ENCODE measurements at places on chromosomes 12 and 14. TPM values are rescaled to one million over a fixed set of nuclear protein-coding genes. Genes with fewer than 3 reads are reported as not detected.

DNA sequence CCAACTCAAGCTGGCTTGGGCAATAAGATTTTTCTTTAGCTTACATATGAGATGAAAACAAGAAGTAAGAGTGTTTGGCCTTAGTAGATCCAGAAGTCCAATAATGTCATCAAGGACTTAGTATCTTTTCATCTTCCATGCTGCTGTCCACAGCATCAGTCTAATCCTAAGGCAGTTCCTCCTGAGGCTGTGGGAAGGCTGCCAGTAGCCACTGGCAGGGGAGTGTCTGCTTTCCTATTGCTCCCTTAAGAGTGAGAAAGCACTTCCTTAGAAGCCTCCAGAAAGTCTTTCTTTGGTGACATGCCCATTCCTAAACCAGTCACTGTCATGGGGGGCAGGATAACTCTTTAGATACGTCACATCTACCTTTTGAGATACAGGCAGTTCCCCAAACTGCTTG lies 317.7 kb downstream of the BMP4 start:
- DNase-seq = no peak

Gene DBX2
- total RNA-seq = not detected

- DNase-seq = no peak
Observed at GRCh38 chr14:58501214-58501816, 73.8 kb downstream of the KIAA0586 start.

- DNase-seq = no peak
Observed at GRCh38 chr12:124915239-124916236, 1.1 kb upstream of the UBC start.

GRCh38 chr14:99947695-99948094 lies 117.5 kb upstream of the EVL start:
- no peak for DNase-seq

GRCh38 chr12:67430708-67431335 lies 161.7 kb downstream of the CAND1 start:
- DNase-seq = peak; percentile 77

DNA sequence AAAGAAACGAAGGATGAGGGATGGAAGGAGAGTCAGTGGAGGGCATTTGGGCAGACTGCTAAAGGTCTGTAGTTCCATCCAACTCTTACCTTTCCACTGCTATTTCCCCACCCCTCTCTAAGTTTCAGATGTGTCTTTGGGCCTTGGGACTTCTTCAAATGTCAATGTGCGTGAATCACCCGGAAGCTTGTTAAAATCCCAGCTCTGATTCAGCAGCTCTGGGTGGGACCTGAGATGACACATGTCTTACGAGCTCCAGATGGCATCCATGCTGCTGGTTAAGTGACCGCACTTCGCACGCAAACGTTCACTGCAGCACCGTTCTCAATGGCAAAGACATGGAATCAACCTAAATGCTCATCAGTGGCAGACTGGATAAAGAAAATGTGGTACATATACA lies 309.9 kb downstream of the VRK1 start:
- DNase-seq = no peak

DNA sequence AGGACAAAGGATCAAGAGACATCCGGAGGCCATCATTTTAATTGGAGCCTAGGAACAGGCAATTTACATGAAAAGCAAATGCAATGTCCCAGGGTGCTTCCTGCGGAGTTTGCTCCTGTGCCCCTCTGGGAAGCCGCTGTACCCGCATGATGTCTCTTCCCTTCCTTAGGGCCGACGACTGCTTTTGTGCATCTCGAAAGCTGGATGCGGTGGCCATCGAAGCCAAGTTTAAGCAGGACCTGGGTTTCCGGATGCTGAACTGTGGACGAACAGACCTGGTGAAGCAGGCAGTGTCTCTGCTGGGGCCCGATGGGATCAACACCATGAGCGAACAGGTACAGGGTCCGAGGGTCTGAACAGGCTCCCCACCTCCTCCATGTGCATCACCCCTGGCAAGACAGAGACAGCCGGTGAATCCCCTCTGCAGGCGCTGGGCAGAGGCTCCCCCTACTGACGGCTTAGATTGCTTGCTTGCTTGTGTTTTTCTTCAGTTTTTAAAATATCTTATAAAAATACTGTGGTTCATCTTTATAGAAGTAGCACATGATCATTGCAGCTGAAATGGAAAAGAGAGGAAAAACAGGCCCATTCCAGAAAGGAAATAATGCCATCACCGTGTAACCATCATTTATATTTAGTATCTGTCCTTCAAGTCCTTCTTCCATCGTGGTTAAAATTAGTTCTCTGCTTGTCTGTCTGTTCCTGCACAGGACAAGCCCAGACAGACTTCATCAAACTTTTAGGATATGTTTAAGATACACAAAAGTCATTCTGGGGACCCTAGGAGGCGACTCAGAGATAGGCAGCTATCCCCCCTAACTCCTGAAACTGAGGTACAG lies 75.4 kb upstream of the PWP1 start:
- DNase-seq = peak; percentile 21

DNA sequence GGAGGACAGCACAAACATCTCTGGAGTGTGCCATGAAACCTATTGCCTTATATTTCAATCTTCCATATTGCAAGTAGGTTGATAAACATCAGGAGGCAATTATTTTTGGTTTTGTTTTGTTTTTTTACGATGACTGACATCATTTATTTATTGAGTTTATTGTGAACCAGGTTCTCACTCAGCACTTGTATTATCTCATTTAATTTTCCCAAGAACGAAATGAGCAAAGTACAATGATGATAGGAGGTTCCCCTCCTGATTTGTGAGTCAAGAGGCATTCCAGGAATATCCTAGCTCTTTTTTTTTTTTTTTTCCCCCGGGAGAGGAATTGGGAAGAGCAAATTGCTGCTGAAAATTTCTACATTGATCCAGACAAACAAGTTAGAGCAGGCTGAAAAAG lies 4.7 kb downstream of the SOCS2 start:
- DNase-seq = no peak

Gene INHBC
- not detected for total RNA-seq

- DNase-seq = no peak
Observed at GRCh38 chr14:45610318-45610717, 357.3 kb upstream of the MIS18BP1 start.

Gene C3AR1
- total RNA-seq = 4.2 TPM

Gene C14orf132
- total RNA-seq = 1.1 TPM

- no peak for DNase-seq
Observed at GRCh38 chr12:42741091-42741490, 151.5 kb upstream of the PRICKLE1 start.

DNA sequence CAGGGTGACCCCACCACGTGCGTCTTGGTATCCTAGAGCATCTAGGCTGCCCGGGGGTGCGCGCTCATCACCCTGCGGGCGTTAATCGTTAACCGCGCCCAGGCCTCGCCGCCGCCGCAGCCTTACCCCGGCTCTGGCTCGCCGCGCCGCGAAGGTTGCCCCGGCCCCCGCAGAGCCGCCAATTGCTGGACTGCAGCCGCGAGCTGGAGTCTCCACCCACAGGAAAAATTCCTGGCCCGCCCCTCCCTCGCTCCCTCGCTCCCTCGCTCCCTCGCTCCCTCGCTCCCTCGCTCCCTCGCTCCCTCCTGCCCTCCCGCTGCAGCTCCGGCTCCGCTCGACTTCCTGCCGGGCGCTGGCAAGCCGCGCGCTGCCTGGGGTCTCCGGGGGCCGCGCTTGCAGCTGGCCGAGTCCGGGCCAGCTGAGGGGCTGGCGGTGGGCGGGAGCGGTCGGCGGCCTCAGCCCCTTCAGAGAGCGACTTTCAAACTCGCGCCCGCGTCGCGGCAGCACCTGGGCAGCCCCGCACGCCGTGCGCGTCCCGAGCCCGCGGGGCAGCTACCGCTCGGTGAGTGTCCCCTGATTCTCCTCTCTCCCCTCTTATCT lies at the start of gene PLEKHG3:
TSS of gene PLEKHG3 (plus strand) at position 282 of the 600 bp plus-strand sequence. CDS start 23,208 bp downstream, outside the sequence.
- peak; percentile 80 for DNase-seq

- peak; percentile 41 for DNase-seq
Observed at GRCh38 chr14:90274808-90275457, 18.6 kb downstream of the PSMC1 start.

GRCh38 chr14:30907659-30908057 lies 33.3 kb downstream of the COCH start:
- no peak for DNase-seq

Gene SRRM4
- total RNA-seq = 0.28 TPM

Gene AKAP3
- 6.1 TPM for total RNA-seq

Gene ADAMTS20
- not detected for total RNA-seq

GRCh38 chr12:114397978-114398881 lies 7.7 kb downstream of the TBX5 start:
- DNase-seq = no peak

GRCh38 chr12:46407361-46407760 lies 34.8 kb upstream of the SLC38A2 start:
- DNase-seq = no peak

- DNase-seq = peak; percentile 74
Observed at GRCh38 chr12:55927588-55928502, at the start of gene PYM1. Gene PYM1 (minus strand): TSS chr12:55927894. CDS start chr12:55927761, 133 bp downstream.

DNA sequence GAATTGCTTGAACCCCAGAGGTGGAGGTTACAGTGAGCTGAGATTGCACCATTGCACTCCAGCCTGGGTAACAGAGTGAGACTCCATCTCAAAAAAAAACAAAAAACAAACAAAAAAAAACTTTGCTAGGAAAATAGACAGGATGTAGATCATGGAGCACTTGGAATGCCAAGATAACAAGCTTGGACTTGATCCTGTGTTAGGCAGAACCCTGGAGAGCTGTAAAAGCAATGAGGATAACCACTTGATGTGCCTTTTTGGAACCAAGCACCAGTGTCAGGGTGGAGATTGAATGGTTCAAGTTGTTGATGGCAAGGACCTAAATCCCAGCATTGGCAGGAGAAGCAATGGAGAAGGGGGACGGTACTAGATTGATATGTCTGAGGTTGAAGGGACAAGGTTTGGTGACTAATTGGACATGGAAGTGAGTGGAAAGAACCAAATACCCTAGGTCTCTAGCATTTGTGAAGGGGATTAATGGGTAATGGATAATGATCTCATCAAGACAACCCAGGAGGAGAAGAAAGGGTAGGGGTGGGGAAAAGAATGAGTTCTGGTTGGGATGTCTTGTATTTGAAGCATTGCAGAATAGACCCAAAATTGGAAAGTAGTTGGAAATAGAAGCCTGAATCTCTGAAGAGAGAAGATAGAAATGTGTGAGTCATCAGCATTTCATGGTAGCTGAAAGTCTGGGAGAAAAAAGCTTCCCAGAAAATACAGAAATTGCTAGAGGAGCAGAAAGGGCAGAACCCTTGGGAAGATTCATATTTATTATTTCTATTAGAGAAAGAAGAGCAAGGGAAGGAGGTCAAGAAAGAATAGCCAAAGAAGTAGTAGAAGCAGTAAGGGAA lies 176.7 kb downstream of the NUAK1 start:
- no peak for DNase-seq

DNA sequence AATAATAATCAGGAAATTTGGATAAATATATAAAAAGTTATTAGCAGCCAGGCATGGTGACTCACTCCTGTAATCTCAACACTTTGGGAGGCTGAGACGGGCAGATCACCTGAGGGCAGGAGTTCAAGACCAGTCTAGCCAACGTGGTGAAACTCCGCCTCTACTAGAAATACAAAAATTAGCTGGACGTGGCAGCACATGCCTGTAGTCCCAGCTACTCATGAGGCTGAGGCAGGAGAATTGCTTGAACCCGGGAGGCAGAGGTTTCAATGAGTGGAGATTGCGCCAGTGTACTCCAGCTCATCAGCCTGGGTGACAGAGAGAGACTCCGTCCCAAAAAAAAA lies 64.5 kb downstream of the SYT1 start:
- no peak for DNase-seq

DNA sequence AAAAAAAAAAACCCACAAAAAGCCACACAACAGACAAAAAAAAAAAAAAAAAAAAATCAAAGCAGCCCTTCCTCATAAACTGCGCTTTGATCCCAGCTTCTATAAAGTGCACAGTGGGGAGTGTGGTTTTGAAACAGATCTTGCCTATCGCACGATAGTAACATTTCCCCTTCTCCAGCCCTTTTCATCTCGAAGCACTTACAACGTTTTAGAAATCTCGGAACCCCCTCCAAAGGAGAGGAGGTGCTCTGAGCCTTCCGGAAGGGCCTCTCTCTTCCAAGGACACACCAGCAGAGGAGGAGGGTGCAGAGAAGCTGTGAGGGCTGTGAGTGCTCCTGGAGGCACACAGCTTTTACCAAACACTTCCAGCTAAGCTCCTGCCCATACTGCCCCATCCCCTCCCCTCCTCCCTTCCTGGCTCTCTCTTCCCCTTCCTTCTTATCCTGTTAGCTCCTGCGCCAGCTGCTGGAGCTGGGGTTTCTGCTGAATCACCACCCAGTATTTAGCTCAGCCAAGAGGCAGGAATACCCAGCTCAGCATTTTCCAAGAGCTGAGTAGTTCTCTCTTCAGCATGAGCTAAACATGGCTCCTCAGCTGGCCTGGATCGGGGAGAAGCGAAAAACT lies 28.4 kb downstream of the SLC7A8 start:
- DNase-seq = peak; percentile 80

DNA sequence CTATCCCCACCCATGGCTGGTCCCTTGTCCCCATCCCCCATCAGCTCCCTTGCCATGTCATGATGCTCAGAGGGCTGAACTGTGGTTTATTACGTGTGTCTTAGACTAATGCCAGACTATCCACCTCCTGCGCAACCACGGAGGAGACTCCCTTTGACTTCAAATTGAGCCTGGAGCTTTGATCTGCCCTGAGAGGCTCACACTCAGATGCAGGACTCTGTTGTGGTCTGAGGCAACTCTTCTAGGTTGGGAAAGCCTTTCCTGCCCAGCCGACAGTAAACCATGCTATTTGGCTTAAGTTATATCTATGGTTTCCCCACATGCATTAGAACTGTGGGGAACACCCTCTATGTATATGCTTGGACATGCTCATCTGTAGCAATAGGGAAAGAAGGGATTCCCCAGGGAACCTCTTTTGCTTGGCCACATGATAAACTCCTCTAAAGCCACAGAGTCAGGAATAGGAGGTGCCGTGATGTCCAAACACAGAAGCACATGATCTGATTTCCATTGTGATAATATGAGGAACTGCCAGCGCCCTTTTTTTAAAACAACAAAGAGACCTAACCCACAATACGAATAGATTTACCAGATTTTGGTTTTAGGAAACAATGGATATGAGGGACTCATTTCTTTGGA lies 11.1 kb upstream of the LGALS3 start:
- DNase-seq = peak; percentile 61

DNA sequence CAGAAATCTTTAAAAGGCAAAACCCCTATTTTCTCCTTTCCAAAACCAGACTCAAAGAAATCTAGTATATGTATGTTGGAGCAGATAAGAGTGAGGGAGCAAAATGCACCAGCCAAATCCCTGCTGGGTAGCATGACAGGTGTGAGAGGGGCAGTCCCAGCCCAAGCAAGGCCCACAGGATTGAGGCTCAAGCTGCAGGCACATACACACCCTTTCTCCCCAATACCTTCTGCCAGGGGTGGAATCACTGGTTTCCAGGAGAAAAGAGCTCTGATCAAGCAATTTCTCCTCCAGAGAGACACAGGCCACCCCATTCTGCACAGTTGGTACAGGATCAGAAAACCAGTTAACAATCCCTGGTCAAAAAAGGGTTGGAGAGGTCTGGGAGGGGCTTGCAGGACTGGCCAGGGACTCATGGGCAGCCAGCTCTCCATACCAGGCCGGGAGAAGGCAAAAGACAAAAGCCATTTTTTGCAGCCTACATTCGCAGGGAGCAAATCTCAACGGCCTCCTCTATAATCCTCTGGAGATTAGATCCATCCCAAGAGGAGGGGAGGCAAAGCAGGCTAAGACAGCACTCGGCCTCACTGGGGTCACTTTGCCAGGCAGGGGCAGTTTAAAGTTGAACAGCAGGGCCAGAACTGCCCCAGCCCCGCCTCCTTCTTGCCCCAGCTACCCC lies 2.1 kb downstream of the KMT2D start:
- DNase-seq = no peak

Gene KRT2
- total RNA-seq = not detected
